ENCODE measurements at places on chromosomes 3 and 15.

DNA sequence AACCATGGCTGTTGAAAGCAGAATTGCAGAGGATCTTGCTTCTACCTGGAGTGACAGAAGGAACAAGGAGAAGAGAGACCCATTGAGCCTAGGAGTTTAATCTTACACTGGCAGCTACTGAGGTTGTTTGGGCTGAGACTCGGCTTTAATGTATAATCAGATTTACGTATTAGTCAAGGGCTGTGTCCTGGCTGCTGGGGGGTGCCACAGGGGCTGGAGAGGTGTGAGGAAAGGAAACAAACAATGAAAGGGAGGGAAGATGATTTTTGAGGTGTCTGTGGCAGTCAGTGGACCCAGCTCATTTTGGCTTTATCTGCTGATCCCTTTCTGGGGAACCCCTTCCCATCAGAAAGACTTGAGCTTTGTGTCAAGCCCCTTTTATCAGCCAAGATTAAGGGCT, 95.7 kb downstream of the PRICKLE2 start:
- no peak for DNase-seq

- DNase-seq: no peak
These were observed 18.0 kb upstream of the PPM1L start for GRCh38 chr3:160738048-160738447.

DNA sequence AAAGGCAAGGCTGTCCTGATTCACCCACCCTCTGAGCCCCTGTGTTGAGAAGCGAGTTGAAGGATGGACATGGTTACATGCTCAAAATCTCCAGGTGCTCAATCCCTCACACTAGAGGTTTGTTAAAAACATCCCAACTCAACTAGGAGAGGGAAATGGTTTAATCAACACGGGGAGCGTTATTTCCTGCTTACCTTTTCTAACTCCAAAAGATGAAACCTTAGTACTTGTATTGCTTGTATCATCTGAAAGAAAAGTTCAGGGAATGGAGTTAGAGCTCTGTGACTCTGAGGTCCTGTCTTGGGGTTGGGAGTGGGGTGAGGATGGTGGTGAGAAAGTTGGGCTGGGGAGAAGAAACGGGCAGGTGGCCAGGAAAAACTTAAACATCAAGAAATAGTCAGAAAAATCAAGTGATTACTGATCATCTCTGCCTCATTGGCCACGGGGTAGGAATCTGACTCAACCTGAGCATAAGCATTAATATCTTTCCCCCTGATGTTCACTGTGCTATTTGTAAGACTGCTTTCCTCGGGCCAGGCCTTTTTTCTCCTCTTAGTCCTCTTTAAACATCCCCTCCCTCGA, 5.9 kb downstream of the MEIS2 start:
- no peak for DNase-seq

GRCh38 chr3:18222686-18223085, 202.5 kb downstream of the SATB1 start:
- DNase-seq: no peak

DNA sequence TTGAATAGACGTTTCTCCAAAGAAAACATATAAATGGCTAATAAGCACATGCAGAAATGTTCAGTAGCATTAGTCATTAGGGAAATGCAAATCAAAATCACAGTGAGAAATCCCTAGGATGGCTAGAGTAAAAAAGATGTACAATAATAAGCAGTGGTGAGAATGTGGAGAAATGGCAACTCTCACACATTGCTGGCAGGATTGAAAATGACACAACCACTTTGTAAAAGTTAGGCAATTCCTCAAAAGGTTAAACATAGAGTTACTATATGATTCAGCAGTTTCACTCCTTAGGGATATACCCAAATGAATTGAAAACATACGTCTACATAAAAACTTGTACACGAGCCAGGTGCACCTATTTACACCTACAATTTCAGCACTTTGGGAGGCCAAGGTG, 108.7 kb downstream of the ITPR1 start:
- DNase-seq: no peak

- no peak for DNase-seq
These were observed 93.1 kb downstream of the DNASE1L3 start for GRCh38 chr3:58117561-58118181.

DNA sequence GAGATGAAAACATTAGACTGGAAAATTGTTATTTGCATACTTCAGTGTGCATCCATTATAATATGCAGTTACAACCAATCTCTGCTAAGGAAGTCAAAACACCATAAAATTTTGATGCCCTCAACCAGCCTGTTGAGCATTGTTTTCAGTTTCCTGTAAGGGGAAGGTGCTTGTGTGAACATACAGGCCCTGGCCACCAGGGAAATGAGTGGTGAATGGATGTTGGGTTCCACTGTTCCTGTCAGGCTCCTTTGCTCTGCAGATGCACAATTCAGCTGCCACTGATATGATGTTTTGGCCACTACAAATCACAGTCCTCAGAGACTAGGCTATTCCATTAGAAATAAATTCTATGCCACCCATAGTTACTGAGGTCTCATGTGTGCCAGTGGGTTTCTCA, 184.6 kb downstream of the SYNPR start:
- no peak for DNase-seq

DNA sequence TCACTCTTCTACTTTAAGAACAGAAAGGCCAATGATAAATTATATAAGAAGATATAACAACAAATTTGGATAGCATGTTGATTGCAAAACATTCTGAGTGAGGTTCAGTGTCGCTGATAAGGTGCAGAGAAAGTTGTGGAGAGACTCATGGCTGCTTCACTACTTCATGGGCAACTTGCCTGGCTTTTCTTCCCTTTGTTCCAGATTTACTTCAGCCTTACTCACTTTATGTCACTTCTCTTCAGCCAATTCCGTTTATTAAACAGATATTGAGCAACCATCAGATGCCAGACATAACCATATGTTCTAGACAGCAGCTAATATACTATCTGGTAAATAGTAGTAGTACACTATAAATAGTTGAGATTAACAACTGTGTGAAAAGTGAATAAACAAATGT, 150.0 kb upstream of the CHL1 start:
- DNase-seq: no peak

DNA sequence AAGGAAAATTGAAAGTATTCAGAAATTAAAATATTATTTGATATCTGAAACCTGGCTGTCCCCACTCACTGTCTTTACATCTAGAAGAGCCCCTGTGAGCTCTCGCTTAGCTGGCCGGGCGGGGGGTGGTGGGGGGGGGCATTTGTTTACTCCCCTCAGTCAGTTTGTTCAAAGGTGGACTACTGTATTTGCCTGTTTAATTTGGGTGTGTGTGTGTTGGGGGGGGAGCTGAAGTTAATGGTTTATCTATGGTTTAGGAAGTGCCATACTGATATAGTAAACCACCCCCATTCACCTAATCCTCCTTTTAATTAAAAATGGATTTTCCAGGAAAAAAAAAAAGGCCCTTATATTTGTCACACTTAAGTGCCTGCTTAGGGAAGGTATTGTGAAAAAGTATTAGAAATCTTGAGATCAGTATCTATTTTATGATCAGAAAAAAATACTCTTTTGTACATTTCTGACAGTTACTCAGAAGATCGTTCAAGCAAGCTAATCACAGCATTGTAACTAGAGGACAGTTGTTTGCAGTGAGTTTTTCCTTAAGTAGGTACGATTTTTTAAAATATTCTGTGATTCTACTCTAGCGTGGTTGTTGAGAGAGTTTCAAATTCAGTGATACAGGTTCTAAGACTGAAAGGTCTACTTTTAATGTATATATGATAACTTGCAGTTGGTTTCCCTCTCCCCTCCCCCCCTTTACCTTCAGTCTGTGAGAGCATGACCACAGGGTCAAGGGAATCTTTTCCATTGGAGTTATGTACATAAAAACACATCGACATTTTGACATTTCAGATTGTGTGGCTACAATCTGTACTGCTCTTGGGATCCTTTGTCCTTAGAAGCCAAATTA, 8.5 kb downstream of the NR2F2 start:
- no peak for DNase-seq

DNA sequence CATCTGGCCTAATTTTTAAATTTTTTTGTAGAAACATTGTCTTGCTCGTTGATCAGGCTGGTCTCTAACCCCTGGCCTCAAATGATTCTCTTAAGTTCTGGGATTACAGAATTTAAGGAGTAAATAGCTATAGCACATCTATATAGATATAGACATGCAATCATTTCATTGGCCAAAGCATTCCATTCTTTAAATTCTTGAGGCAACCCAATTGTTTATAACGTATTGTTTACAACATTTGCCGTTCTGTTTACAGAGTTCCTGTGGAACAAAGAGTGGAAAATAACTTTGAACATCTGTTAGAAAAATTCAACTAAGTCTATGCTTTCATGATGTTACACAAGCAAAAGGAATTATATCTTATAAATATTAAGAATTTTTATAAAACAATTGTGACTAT, 205.2 kb upstream of the ROBO2 start:
- DNase-seq: no peak

GRCh38 chr3:36579746-36580145, 184.6 kb downstream of the DCLK3 start:
- DNase-seq: no peak

- no peak for DNase-seq
These were observed 101.5 kb upstream of the CRBN start for GRCh38 chr3:3281024-3281423.

DNA sequence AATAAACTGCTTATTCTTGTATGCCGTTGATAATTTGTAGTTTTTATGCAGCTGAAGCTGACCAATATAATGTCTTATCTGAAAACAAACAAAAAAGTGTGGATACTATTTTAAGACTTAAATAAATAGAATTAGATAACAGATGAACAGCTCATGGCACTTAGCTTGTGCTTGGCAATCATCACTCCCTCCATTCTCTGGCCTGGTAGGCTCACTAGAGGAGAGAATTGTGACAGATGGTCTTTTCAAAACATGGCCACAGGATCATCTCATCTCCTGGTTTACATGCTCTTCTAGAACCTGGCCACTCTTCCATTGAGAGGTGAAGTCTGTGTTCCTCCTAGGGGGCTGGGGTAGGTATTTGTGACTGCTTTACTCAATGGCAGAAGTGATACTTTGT, 58.4 kb upstream of the RBP1 start:
- no peak for DNase-seq

DNA sequence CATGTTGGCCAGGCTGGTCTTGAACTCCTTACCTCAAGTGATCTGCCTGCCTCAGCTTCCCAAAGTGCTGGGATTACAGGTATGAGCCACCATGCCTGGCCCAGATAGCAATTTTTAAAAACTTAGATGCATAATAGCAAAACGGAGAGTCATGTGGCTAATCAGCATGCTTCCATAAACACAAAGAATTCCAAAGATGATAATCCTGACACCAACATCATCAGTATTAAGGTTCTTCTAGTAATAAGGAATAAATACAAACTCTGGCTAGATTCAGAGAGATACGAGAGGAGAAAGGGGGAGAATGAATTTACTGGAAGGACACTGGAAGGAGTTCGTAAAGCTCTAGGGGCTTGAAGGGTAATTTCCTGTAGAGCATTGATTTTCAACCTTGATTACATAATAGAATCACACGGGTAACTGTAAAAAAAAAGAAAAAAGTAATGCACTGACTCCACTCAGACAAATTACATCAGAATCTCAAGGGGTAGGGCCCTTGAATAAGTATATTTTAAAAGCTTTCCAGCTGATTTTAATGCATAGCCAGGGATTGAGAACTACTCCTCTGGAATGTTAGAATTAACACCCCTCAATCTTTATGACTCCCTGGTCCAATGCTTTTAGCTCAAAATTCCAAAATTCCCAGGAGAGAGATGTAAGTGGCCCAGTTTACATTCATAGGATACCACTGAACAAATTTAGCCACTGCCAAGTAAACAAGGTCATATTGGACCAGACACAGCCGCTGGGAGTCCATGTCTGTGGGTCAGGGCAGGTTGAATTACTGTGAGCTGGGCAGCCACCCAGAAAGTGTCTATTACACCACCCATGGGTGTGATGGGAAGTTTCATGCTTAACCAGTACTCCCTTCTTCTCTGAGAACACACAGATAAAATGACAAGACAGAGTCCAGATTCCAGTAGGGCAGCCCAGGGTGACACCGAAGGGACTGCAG, 243.9 kb downstream of the TBL1XR1 start:
- no peak for DNase-seq

- DNase-seq: no peak
These were observed 58.4 kb downstream of the PLXNA1 start for GRCh38 chr3:127041264-127041820.

- no peak for DNase-seq
These were observed 116.8 kb upstream of the COL8A1 start for GRCh38 chr3:99521551-99521950.

- no peak for DNase-seq
These were observed 211.4 kb downstream of the RPLP1 start for GRCh38 chr15:69663982-69664381.

DNA sequence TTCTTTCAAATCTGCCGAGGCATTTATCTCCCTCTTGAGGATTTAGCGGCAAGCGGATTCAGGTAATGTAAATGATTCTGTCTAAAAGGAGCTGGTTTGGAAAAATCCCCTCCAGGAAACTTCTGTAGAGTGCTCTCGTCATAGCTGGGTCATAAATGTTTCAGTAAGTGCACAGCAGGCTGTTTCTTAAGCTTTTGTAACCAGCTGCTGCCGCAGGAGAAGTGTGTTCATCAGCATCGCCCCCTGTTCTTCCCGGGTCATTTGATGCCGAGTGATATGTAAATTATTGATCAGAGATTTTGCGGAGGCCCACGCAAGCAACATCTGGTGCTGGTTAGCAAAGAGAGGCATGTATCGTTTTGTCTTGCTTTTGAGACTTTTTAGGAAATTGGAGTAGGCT, 53.1 kb downstream of the DNASE1L3 start:
- no peak for DNase-seq

GRCh38 chr3:13025090-13025489, 48.1 kb downstream of the IQSEC1 start:
- no peak for DNase-seq

- DNase-seq: no peak
These were observed 7.6 kb downstream of the TEX264 start for GRCh38 chr3:51678641-51679040.

DNA sequence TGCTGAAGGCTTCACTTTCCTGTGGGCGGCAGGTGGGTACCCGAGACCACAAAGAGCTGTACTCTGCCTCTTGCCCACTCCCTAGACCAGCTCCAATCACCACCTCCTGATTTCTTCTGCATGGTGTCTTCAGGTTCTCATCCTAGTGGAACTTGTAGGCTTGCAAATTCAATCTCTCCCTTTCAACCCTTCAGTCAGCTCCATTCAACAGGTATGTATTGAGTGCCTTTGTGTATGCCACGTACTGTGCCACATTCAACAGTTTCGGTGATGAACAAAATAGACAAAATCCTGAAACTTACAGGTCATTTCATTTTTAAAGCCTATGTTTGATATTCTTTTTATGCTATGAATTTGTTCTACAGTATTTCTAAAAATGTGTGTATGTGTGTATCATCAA, 5.4 kb upstream of the CLDN11 start:
- no peak for DNase-seq

DNA sequence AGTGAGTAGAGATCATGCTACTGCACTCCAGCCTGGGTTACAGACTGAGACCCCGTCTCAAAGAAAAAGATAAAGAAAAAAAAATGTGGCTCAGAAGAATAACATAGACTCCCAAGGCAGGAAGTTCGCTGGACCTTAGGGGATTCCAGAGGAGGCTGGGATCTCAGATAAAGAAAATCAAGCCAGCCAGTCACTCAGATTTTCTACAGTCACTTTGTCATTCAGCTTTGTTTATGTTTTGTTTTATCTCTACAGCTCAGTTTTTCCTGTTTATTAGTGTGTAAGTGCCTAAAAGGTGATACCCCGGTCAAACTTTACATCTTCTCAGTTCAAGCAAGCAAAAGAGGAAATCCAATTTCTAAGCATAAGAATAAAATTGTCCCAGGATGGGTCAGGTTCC, 6.3 kb downstream of the TMEM202 start:
- DNase-seq: no peak

All from activated CD8-positive, alpha-beta memory T cell treated with anti-CD3 and anti-CD28 coated beads for 48 hours (primary cell).